GDM1 (cell line): ENCODE measurements at places on chromosomes 1 and 21.

- DNase-seq = peak; percentile 38
Measured at GRCh38 chr21:33374450-33375096, 28.6 kb upstream of the IFNGR2 start.

- no peak for DNase-seq
Measured at GRCh38 chr21:25858325-25858724, 123.6 kb downstream of the GABPA start.

- no peak for DNase-seq
Measured at GRCh38 chr1:155962599-155963211, 15.6 kb downstream of the ARHGEF2 start.

GRCh38 chr1:182703539-182703938 lies 19.2 kb upstream of the RGS8 start:
- DNase-seq = no peak

DNA sequence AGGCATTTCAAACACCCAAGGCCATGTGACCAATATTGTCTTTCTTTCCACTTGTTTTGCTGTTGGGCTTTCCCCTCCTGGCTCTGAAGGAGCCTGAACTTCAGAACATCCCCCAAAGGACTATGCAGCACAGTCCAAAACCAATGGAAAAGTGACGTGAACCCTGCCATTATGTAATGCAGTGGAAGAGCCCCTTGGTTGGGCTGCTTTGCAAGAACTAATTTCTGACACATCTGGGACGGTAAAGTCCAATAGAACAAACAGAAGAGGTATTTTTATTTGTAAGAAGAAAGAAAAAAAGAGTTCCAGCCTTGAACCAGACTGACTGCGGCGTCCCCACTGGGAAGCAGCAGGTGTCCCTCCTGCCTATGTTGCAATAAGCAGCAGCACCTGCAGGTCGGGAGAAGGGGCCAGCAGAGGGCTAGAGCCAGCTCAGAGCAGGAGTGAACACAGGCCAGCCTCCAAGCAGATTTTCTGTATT lies 116.7 kb downstream of the CDC7 start:
- no peak for DNase-seq

GRCh38 chr1:228031276-228031995 lies 24.6 kb downstream of the WNT3A start:
- no peak for DNase-seq

DNA sequence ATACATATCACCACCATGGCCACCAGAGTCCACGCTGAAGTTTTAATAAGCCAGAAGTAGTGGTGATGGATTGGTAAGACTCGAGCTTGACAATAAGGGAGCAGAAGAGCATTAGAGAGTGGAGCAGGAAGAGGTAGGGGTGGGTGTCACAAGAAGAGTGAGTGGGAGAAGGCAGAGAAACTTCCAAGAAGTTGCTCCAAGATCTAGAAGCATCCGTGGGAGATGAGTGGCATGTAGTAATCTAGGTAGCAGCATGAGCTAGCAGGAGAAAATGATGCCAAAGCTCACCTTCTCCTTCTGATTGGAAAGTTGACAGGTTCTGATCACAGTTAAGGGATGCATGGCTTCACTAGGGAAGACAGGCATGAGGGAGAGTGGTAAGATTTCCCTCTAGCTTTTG lies 49.2 kb downstream of the PLXNA2 start:
- no peak for DNase-seq

GRCh38 chr1:46203738-46204405 lies 738 bp downstream of the LURAP1 start:
- DNase-seq = no peak

GRCh38 chr1:159181328-159182024 lies 10.1 kb downstream of the CADM3 start:
- DNase-seq = no peak

GRCh38 chr1:151156515-151156819 lies at the start of gene TNFAIP8L2:
Gene TNFAIP8L2 (plus strand): TSS chr1:151156649. CDS start chr1:151158698, 2,049 bp downstream.
- DNase-seq = peak; percentile 72

DNA sequence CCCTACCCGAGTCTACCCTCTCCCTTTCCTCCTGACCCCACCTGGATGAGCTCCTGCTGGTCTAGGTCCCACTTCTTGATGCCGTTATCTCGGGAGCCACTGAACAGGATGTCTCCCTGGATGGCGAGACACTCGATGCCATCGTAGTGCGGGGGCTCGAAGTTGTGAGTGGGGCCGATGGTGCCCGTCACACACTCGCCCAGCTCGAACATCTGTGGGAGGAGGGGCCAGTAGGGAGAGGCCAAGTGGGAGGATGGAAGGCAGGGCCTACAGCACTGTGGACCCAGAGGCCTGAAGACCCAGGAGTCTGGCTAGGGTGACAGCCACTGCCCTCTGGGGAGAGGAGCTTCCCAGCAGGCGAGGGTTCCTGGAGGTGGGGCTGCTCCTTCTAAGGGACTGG lies 48.1 kb downstream of the KIF21B start:
- no peak for DNase-seq

- no peak for DNase-seq
Measured at GRCh38 chr1:28329395-28330153, 734 bp downstream of the MED18 start.

GRCh38 chr1:84166797-84167196 lies 22.7 kb downstream of the PRKACB start:
- no peak for DNase-seq

- DNase-seq = no peak
Measured at GRCh38 chr1:204928671-204929486, 58.2 kb downstream of the NFASC start.

- DNase-seq = no peak
Measured at GRCh38 chr1:192126030-192126619, 32.1 kb upstream of the RGS18 start.

DNA sequence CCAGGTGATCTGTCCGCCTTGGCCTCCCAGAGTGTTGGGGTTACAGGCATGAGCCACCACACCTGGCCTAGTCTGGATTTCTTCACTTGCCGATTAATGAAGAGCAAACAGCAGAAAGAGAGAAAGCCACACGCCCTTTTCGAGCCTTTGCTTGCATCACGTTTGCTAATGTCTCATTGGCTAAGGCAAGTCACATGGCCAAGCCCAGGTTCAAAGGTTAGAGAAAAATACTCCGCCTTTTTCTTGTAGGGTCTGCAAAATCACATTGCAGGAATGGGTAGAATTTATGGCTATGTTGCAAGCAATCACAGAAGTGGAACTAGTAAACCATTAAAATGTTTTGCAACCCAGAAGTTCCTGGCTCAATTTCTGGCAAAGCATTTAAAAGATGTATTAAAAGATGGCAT lies 26.8 kb upstream of the BACH1 start:
- no peak for DNase-seq

DNA sequence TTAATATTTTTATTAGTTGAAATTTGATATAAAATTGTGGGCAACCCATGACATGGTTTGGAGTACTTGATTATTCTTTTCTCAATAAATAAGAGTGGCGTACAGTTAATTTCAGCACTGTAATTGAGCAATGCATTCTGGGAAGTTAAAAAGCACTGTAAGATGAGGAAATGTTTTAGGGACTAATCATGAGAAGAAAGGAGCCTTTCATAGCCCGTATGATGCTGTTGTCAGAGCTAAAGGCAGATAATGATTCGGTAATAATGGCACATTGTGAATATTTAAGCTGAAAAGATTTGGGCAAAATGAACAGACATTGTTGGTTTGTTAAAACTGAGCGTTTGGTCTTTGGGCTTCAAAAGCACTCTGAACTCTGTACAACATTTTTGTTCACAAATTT lies 139.3 kb downstream of the NFIA start:
- DNase-seq = no peak
